ENCODE measurements at places on chromosomes 11 and 22.
A peak's percentile ranks its signal among the peaks of the same experiment; 100 is the strongest.

GRCh38 chr11:109641549-109641948, 219.6 kb downstream of the C11orf87 start:
- peak; percentile 20 for DNase-seq

DNA sequence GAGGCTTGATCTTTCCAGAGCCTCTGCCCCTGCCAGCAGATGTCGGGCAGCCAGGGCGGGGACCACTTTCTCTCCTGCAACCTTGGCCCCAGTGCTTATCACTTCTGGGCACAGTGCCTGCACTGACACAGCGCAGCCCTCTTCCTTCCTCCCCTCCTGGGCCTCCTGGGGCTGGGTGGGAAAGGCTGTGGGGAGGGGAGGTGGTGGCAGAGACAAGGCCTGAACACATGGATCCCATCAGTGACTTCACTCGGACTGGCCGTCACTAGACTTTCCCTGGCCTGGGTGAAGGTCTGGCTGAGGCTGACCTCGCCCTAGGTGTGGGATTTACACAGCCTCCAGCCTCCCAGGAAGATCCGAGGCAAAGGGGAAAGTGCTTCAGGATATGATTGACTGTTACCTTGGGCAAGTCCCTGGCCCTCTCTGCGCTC, 68.1 kb downstream of the LRRC32 start:
- no peak for DNase-seq

DNA sequence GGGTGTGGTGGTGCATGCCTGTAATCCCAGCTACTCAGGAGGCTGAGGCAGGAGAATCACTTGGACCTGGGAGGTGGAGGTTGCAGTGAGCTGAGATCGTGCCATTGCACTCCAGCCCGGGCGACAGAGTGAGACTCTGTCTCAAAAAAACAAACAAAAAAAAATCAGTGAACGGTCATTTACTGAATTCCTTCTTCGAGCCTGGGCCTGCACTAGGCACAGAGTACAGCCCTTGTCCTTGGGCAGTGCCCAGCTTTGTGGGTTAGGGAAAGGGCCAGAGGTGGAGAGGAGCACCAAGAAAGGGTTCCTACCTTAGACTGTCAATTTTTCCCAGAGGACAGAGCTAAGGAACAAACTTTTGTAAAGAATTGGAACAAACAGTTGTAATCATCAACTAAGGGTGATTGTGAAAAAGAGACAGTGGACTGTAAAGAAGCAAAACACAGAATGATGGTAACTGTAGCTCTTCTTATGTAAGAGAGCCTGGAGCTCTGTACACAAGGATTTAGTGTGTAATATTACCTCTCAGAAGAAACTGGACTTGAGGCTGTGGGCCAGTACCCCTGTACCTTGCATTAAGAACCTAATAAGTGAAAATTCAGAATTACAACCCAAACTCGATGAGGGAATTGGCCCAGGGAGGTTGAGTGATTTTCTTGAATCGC, 10.8 kb downstream of the GVQW3 start:
- DNase-seq = no peak

DNA sequence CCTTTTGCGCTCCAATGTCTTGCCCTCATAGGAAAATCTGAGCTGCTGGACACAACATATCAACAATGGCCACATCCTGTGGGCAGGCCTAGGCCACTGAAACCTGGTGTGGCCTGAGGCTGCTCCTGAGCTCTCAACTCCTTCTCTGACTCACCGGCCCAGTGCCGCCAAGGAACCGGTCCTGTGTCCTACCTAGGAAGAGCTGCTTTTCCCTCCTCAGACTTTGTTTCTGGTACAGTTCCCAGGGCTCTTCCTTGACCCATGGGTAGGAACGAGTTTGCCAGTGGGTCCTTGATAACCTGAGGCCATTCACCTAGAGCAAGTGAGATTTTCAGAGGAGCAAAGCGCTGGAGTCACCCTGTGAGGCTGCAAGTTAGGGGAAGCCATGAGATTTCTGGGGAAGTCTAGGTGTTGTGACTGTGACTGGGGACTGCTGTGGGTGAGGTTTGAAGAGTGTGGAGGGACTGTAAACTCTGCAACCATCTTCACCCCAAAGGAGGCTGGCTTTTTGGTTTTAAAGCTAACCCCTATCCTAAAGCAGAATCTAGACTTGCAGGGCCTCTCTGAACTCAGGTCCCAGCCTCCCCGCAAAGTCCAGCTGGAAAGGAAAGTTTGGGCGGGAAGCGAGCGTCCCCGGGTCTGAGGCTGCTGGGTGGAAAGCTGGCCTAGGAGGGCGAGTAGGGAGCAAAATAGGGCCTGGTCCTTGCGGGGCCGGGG, 12.0 kb upstream of the PAX6 start:
- no peak for DNase-seq

- DNase-seq = no peak
Observed at GRCh38 chr22:36154423-36154945, 6.1 kb downstream of the APOL3 start.

GRCh38 chr11:113859665-113860064, 15.7 kb downstream of the USP28 start:
- no peak for DNase-seq

DNA sequence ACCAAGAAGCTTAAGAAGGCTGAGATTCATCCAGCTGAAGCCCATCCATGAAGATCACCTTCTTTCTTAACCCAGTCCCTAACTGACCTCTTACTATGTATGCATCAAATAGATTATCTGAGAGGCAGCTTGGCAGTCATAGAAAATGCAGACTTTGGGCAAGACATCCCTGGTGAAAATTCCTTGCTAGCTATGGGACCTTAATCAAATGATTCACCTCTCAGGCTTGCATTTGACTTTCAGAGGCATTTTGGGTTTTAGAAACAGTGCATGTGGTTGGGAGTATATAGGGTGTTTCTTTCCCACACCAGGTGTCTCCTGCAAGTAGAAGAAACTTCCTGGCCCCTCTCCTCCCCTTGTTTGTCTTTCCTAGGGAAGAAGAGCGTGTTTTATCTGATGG, 188.5 kb upstream of the ISX start:
- DNase-seq = no peak

DNA sequence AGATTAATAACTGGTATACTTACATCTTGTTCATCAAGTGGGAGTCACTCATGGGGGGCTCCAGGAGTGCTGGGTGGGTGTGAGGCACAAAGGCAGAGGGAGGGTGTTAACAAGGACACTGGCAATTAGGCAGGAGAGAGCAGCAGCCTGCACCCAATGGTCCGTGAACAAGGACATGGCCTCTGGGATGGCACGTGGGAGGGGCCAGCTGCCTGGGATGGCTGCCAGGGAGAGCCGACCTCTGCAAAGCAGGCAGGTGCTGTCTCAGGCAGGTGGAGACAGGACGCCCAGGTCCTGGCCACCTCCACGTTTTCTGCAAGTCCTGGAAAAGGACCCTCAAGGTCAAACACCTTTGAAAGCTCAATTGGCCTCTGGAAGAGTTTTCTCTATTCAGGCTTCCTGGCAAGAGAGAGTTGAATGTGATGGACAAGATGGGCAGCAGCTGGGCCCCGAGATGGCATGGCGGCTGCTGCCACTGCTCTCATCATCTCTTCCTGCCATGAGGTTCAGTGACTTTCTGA, 257.1 kb downstream of the BUD13 start:
- no peak for DNase-seq

DNA sequence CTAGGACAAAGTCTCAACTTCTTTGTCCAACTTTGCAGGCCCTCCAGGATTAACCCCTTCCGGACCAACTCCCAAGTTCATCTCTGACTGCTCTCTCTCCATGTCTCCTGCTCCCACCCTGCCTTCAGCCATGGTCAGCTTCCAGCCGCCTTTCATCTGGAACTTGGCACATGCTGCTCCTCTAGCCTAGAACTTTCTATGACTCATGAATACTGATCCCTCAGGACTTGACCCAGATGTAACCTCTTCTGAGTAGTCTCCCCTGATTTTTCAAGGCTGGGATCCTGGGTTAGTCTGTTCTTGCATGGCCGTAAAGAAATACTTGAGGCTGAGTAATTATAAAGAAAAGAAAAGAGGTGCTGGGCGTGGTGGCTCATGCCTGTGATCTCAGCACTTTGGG, 5.2 kb upstream of the SLC15A3 start:
- no peak for DNase-seq

GRCh38 chr11:13561860-13562259, 66.1 kb upstream of the PTH start:
- DNase-seq = no peak

- DNase-seq = no peak
Observed at GRCh38 chr22:21726650-21727049, 8.9 kb downstream of the YPEL1 start.

GRCh38 chr11:76365038-76365679, 15.8 kb downstream of the THAP12 start:
- DNase-seq = no peak

Data from brain (organoid and tissue), 16 donors.